Activated effector memory CD4-positive, alpha-beta T cell treated with Interleukin-2 at 50 U/mL for 16 hours (primary cell): ENCODE measurements at places on chromosomes 3 and 15.

- DNase-seq: no peak
These were observed 852 bp downstream of the STAB1 start for GRCh38 chr3:52495777-52496602.

- DNase-seq: no peak
These were observed 633.9 kb upstream of the TGFBR2 start for GRCh38 chr3:29972320-29972993.

DNA sequence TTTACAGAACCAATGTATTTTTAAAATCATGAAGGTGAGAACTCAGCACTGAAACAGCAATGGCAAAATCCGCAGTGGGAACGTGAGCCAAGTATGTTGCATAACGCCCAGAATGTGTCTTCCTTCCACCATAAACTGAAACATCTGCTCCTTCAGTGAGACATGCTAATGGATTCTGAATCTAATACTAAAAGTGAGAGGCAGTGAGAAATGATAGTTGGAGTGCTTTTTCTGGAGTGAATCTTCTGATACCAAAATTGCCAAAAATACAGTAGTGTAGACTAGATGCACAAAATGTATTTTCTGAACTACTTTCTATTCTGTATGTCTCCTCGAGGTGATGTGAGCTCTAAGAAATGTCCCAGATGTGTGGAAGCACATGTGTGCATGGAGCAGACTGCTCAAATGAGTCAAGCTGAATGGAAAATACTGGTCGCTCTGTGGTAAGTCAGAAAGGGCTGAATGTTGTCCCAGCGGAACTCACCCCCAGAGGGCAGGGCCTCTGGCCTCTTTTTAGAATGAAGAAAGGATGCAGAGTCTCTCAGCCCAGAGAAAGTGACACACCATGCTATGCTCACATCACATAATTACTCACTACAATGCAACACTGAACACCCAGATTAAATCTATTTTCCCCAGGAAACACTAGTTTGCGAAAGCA is 73.0 kb downstream of the ATP10A start:
- DNase-seq: no peak

DNA sequence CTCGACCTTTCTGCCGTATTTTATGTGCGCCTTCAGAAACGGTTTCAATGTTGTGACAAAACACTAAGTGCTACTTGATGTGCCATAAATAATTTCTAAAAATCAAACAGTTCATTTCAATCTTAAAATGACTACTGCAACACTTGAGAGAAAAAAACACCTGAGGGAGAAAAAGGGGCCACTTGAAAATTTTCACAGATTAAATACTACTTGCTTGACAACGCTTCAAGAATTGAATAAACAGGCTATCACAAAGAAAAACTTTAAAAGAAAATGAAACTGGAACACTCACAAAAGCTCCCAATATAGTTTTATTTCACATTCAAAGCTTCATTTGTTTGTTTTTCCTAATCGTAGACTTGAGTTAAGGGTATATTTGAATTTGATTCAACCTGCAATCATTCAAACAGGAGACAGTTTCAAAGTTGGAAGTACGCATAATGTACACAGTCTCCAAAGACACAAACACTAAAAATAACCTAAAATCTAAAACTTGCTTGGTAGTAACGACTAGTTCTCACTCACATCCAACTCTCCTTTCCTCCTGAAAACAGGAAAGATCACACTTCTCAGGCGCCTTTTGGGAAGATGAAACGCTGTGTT is 380.7 kb downstream of the ERC2 start:
- no peak for DNase-seq

DNA sequence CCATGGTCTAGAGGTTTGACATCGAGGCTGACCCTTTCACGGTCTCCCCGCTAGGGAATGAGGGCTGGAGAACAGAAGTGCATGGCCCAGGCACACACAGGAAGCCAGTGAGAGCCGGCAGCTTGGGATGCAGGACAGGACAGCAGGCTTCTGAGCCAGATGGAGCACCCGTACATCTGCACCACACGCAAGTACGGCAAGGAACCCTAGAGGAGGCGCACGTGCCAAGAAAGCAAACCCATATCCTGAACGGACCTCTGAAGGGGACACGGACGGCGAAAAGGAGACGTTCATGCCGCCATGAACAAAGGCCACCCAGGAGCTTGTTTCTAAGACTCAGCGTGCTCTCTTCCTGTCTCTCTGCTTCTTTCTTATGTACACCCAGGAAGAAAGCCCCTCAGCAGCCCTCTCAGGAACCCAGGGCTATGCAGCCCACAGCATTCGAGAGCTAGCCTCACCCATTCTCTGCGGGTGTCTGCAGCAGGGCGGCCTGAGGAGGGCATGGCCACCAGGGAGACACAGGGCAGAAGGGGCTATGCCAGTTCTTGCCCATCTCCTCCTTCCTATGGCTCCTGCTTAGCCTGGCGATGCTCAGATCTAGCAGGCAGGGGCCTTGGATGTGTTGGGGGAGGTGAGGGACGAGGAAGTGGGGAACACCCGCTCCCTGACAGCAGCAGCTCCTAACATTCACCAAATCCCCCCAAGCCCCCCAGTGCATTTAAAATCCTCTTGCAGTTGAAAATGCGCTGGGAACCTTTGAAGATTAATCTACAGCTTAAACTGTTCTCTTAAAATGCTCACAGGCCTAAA is 81.3 kb downstream of the PCSK6 start:
- no peak for DNase-seq

DNA sequence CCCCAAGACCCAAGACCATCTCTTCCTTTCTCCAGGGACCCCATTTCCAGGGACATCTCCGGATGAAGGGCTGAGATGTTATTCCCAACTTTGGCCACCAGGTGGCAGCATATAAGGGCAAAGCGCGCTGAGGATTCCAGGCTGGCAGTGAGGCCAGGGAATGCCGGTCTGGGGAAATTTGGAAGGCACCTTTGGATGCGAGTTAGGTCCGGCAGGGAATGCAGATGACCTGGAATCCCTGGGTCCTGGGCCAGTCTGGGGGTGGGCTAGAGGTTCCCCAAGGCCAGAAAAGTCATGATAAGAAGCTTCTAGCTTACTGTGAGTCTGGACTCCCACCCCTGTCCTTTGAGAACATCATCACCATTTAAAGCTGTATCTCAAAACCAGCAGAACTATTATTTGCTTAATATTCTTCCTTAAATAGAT is 1.6 kb upstream of the CHST13 start:
- peak; percentile 15 for DNase-seq

DNA sequence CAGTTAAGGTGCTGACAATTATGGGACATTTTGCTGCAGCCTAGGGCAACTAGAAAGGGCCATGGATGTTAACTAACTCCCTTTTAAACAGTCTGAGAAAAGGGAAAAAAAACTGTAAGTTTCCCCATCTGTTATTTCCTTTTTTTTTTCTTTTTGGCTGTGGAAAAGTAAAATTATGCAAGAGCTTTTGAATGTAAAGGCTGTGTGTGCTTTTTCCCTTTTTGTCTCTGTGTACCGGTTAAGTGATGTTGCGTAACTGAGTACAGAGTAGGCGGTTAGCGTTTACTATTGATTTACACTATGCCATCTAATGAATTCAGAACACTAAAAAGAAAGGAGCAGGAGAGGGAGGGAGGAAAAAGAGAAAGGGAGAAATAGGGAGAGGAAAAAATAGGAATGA is 403.6 kb downstream of the TIGIT start:
- DNase-seq: no peak

- peak; percentile 32 for DNase-seq
These were observed 17.6 kb upstream of the CCDC174 start for GRCh38 chr3:14633819-14634424.

GRCh38 chr15:93527374-93528050 is 438.5 kb upstream of the RGMA start:
- no peak for DNase-seq

GRCh38 chr3:100105501-100105900 is 8.8 kb downstream of the FILIP1L start:
- no peak for DNase-seq

DNA sequence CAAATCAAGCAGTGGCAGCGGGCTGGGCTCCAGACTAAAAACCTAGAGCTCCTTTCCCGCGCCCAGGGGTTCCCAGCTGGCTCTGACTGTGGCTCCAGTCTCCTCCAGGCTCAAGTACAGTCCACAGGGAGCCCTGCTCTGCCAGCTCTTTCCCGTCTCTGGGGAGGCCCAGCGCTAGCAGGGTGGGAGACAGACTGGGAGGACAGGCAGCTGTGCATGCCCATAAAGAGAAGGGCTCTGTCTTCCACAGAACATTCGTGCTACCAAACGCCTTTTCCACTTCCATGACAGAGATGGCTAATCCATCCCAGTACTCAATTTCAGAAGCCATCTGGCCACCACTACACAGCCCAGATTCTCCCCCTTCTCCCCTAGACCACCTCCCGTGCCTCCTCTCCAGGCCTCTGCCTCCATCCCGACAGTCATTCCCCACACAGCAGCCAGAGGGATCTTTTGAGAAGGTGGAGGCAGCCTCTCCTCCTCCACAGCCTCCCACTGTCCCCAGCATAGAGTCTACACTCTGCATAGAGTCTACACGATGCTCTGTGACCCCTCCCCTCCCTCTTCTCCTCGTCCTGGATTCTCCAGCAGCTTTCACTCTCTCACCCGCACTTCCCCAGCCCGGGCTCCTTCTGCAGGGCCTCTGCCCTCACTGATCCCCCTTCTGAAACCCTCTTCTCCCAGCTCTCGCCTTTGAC is 6.8 kb upstream of the DUSP7 start:
- DNase-seq: no peak

DNA sequence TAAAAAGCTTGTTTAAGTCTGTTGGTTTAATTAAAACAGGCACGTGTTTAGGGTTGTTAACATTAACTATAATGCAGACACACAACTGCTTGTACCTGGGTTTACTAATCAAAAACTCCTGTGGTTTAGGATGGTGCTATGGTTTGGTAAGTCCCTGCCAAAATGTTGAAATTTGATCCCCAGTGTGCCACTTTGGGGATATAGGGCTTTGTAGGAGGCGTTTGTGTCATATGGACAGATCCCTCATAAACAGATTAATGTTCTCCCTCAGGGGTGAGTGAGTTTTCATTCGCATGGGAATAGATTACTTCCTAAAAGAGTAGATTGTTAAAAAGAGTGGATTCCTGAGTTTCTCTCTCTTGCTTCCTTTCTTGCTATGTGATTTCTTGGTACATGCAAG is 18.7 kb upstream of the GK5 start:
- DNase-seq: no peak

GRCh38 chr15:33136353-33136752 is 58.2 kb downstream of the FMN1 start:
- DNase-seq: no peak

- DNase-seq: no peak
These were observed 134.8 kb downstream of the AKAP13 start for GRCh38 chr15:85515212-85515611.

DNA sequence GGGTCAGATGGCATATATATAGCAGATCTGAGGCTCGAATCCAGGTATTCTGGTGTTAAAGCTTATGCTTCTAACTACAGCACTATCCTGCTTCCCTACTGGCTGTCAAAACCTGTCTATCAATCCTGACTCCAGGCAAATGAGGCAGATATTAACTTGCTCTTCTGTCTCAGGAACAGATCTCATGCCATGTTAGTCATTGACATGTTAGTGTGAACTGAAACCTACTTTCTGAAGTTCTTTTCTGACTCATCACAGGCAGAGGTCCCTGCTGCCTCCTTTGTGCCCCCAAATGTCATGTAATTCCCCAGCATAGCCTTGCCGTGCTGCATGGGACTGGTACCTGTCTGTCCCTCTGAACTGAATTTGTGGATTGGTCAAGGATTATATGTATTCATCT is 125.0 kb upstream of the SMAD3 start:
- DNase-seq: no peak

DNA sequence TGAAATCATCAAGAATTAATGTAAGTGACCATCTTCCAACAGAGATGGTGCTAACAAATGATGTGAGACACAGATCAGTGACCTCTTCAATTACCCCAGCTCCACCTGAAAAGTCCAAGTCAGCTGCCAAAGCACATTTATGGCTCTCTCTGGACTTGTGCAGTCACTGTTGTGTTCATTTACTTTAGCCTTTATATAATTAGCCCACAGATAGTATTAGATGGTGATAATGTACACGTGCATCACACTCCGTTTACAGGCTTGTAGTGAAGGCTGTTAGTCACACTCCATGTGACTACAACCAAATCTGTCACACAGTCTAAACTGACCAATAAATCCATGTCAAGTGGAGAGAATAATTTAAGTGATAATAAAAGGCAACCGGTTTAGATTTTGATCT is 331.5 kb upstream of the IL12A start:
- DNase-seq: no peak

GRCh38 chr3:16300307-16300706 is 35.3 kb downstream of the OXNAD1 start:
- no peak for DNase-seq

DNA sequence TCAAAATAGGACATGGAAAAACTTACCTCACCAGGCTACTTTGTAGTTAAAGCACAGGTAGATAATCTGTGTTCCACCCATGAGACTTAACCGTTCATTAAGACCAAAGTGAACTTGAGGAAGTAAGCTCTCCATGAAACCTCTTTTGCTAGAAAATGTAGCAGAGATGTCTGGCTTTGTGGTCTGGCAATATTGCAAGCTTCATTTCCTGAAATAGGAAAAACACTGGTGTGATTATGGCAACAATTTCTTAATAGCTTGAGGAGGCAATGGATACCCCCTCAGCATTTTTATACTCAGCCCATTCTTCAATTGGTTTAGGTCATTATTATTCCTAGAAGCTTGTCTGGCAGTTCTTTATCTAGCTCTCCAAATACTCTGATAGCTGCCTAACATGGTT is 957.3 kb downstream of the IGSF11 start:
- no peak for DNase-seq

DNA sequence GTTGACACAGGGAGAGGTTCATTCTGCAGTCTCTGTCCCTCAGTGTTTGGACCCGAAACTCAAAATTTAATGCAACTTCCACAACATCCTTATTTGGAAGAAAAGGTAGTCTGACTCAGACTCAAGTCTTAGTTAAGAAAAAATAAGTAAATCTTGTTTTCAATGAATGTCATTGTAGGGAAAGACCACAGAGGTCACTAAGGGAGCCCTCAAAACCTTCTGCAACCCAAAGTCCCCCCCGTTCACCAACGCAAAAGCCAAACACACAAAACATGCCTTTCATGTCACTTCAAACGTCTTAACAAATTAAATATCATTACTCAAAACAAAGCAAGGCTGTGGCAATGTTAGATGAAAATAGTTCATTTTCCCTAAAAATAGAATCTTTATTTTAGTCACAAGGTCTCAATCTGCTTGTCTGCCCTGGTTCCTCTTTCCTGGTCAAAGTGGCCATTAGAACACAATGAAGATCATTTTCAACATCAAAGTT is 20.9 kb upstream of the SSUH2 start:
- DNase-seq: no peak

- no peak for DNase-seq
These were observed 4.7 kb downstream of the ZIC1 start for GRCh38 chr3:147413686-147414389.

DNA sequence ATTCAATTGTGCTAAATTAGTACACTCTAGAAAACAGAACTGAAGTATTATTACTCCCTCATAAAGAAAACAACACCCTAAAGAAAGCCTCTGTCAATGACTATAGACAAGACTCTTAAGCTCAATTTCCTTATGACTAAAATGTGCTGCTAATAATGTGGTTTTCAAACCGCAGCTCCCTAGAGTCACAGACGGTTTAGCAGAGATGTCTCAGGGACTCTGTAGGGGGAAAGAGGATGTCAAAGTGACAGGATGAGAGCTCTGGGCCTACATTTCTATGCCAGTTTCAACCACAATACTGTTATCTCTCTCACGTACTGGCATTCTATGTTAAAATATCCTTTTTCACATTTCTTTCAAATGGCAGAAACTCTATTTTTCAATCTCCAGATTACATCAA is 37.6 kb upstream of the WDR49 start:
- DNase-seq: peak; percentile 6

GRCh38 chr3:114331007-114331406 is 37.2 kb downstream of the TIGIT start:
- DNase-seq: no peak
